Uterus (tissue), 4 donors: ENCODE measurements at places on chromosomes 1 and 21. TPM values are rescaled to one million over a fixed set of nuclear protein-coding genes. Genes with fewer than 3 reads are reported as not detected.

CYP4X1 gene
- 3.5 TPM for total RNA-seq

- no peaks in the 10 kb centered on the region for H3K36me3 ChIP-seq
- H3K27me3 ChIP-seq: no peaks in the 10 kb centered on the region
- H3K4me1 ChIP-seq: no peaks in the 10 kb centered on the region
- H3K4me3 ChIP-seq: no peak overlapping the region
Observed at GRCh38 chr1:117044217-117044616, 15.9 kb upstream of the TTF2 start.

- no peak overlapping the region for H3K27ac ChIP-seq
- no peak overlapping the region for H3K4me3 ChIP-seq
- H3K27me3 ChIP-seq: no peaks in the 10 kb centered on the region
- H3K4me1 ChIP-seq: no peaks in the 10 kb centered on the region
Observed at GRCh38 chr1:116234429-116234828, 123.2 kb downstream of the MAB21L3 start.

DNA sequence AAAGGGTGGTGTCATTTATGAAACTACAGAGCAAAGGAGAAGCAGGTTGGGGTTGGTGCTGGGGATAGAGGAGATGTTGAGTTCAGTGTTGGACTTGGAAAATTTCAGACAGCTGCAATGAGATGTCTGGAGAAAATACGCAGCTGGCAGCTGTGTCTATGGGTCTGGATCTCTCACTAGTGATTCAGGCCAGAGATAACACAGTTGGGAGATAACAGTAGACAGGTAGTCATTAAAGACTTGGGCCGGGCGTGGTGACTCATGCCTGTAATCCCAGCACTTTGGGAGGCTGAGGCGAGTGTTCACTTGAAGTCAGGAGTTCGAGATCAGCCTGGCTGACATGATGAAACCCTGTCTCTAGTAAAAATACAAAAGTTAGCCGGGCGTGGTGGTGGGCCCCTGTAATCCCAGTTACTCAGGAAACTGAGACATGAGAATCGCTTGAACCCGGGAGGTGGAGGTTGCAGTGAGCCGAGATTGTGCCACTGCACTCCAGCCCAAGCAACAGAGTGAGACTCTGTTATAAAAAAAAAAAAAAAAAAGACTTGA lies 2.5 kb upstream of the TFAP2E start:
- no peak overlapping the region for H3K27ac ChIP-seq
- no peaks in the 10 kb centered on the region for H3K36me3 ChIP-seq
- DNase-seq: no peak
- no peak overlapping the region for H3K4me3 ChIP-seq

DNA sequence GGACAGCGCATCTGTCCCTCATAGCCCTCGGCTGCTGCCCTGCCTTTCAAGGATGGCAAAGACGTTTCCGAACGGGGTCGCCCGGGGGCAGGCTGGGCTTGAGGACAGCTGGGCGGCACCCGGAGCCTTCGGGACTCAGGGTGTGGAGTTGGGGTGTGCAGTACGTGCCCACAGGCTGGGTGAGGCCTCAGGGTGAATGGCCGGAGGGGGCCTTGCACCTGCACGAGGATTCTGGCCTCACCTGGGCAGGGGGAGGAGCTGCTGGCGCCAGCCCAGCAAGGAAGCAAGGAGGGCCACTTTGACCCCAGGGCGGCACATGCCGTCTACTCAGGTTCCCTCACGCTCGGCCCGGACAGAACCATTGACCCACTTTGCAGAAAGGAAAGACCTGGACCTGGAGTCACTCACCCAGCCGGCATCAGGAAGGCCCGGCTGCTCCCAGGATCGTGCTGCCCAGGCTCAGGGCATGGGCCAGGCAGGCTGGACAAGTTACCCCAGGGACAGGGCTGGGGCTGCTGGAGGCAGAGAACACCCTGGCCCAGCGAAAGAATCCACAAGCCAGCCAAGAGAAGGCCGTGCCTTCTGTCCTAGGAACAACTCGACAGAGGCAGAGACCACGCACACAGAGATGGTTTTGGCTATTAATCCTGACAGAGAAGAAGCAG lies 65.1 kb upstream of the TTC34 start:
- no peak overlapping the region for H3K4me3 ChIP-seq
- H3K27me3 ChIP-seq: no peaks in the 10 kb centered on the region
- H3K36me3 ChIP-seq: no peaks in the 10 kb centered on the region
- H3K4me1 ChIP-seq: no peaks in the 10 kb centered on the region

DNA sequence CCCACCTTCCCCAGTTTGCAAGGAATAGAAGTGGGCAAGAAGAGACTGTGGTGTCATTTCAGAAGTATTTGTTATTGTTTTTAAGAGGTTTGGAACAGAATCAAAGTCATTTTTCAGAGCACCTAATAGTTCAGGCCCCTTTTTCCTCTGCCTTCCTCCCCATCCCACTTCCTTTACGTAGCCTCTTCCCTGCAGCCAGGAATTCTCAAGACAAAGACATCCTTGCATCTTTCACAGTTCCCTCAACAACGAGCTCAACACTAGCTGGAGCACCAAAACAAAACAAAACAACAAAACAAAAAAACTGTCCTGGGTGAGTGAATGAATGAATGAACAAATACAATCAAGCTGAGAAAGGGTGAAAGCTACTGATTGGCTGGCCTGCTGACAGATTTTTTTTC lies 7.0 kb downstream of the PALMD start:
- no peaks in the 10 kb centered on the region for H3K36me3 ChIP-seq
- peak overlapping the region; percentile 78 for H3K27ac ChIP-seq
- H3K4me1 ChIP-seq: no peaks in the 10 kb centered on the region
- no peak overlapping the region for H3K4me3 ChIP-seq
- DNase-seq: no peak

GRCh38 chr1:206662396-206663092 lies 22.2 kb upstream of the MAPKAPK2 start:
- H3K4me3 ChIP-seq: no peak overlapping the region
- H3K27me3 ChIP-seq: no peaks in the 10 kb centered on the region
- H3K27ac ChIP-seq: no peak overlapping the region
- no peak for DNase-seq
- H3K36me3 ChIP-seq: no peaks in the 10 kb centered on the region

OR2AK2 gene
- not detected for total RNA-seq

SLC25A34 gene
- 0.29 TPM for total RNA-seq

GRCh38 chr1:24085546-24085945 lies 26.4 kb downstream of the MYOM3 start:
- H3K27ac ChIP-seq: no peak overlapping the region
- no peaks in the 10 kb centered on the region for H3K36me3 ChIP-seq
- H3K27me3 ChIP-seq: no peaks in the 10 kb centered on the region
- no peaks in the 10 kb centered on the region for H3K4me1 ChIP-seq

DNA sequence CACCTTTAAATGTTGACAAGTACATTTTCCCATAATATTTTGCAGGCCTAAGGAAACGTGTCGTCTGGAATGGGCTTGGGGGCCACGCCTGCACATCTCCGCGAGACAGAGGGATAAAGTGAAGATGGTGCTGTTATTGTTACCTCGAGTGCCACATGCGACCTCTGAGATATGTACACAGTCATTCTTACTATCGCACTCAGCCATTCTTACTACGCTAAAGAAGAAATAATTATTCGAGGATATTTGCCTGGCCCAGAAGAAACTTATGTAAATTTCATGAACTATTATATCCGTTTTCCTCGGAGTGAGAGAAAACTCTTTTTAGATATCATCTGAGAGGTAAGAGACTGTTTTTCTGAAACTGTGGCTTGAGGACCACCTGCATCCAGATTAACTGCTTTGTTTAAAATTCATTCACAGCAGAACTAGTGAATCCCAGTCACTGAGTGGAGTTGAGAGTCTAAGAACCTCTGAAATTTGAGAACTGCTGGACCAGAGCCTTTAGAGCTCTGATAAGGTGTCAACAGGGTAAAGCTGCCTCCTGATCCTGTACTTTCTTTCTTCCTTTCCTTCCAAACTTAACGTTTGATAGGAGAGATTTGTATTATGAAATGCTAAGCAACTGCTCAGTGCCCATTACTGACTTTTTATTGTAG lies 811 bp downstream of the EXO1 start:
- no peak overlapping the region for H3K4me3 ChIP-seq
- no peaks in the 10 kb centered on the region for H3K4me1 ChIP-seq
- H3K27me3 ChIP-seq: no peaks in the 10 kb centered on the region
- no peak overlapping the region for H3K27ac ChIP-seq
- DNase-seq: no peak
- H3K36me3 ChIP-seq: no peaks in the 10 kb centered on the region

MYCL gene
- 0.40 TPM for total RNA-seq

HAO2 gene
- not detected for total RNA-seq

GRCh38 chr1:116951200-116951935 lies 41.7 kb downstream of the PTGFRN start:
- H3K4me3 ChIP-seq: no peak overlapping the region
- H3K27ac ChIP-seq: peak overlapping the region; percentile 61
- H3K27me3 ChIP-seq: no peaks in the 10 kb centered on the region
- peaks cover 3% of the 10 kb centered on the region for H3K4me1 ChIP-seq
- H3K36me3 ChIP-seq: no peaks in the 10 kb centered on the region

- H3K27ac ChIP-seq: no peak overlapping the region
- no peaks in the 10 kb centered on the region for H3K4me1 ChIP-seq
- H3K36me3 ChIP-seq: no peaks in the 10 kb centered on the region
- H3K27me3 ChIP-seq: no peaks in the 10 kb centered on the region
- H3K4me3 ChIP-seq: no peak overlapping the region
Observed at GRCh38 chr1:186255266-186255665, 119.8 kb downstream of the TPR start.

RXRG gene
- not detected for total RNA-seq

AMPD1 gene
- not detected for total RNA-seq

IL19 gene
- total RNA-seq: 0.76 TPM

GCSAML gene
- not detected for total RNA-seq

PGLYRP3 gene
- total RNA-seq: not detected

GRCh38 chr21:31580866-31581276 lies 78.6 kb upstream of the SOD1 start:
- H3K4me3 ChIP-seq: no peak overlapping the region
- H3K36me3 ChIP-seq: no peaks in the 10 kb centered on the region
- H3K27me3 ChIP-seq: no peaks in the 10 kb centered on the region
- H3K4me1 ChIP-seq: no peaks in the 10 kb centered on the region
- no peak overlapping the region for H3K27ac ChIP-seq
- DNase-seq: peak; percentile 55

FMO3 gene
- 1.7 TPM for total RNA-seq

C1orf185 gene
- not detected for total RNA-seq

GRCh38 chr1:160159846-160160245 lies 8.4 kb downstream of the ATP1A4 start:
- no peaks in the 10 kb centered on the region for H3K36me3 ChIP-seq
- H3K4me1 ChIP-seq: no peaks in the 10 kb centered on the region
- H3K4me3 ChIP-seq: no peak overlapping the region
- H3K27ac ChIP-seq: no peak overlapping the region
- DNase-seq: no peak
- no peaks in the 10 kb centered on the region for H3K27me3 ChIP-seq

DNA sequence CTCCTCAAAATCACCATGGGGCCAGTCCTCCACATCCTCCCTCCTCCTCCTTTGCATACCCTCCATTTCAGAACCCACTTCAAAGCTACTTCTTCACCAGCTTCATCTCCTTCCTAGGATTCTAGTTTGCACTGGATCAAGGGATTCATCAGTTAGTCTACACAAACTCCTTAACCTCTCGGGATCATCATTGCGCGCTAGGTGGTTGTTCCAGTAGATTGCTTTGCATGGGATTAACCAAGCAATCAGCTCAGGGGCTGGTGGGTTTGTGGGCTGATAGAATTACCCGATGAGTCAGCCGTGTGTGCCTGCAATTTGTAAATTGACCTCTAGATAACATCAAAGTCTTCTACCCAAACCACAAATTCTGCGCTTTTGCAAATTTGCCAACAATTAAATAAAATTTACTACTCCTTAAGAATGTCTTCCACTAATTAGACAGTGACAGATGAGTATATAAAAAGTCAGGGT lies 7.7 kb downstream of the KANK4 start:
- no peaks in the 10 kb centered on the region for H3K4me1 ChIP-seq
- H3K36me3 ChIP-seq: no peaks in the 10 kb centered on the region
- DNase-seq: no peak
- no peaks in the 10 kb centered on the region for H3K27me3 ChIP-seq
- H3K4me3 ChIP-seq: no peak overlapping the region

PEX19 gene
- 57.9 TPM for total RNA-seq

DNA sequence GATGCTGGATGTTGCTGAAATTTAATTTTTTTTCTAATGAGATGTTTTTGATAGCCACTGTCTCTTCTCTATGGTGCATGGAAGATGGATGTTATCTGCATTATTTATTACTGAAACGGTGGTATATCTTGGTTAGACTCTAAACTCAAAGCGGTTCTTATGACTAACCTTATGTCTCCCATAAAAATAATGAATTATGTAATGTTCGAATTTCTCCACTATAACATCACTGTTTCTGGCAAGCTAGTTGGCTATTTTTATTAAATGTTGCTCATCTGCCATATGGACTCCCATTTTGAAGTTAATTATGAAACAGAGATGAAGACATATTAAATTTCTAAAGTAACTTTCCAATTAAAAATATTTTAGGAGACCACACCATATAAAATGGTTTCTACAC lies 808.6 kb upstream of the ADGRL4 start:
- H3K4me3 ChIP-seq: no peak overlapping the region
- no peaks in the 10 kb centered on the region for H3K36me3 ChIP-seq
- H3K4me1 ChIP-seq: no peaks in the 10 kb centered on the region
- no peak overlapping the region for H3K27ac ChIP-seq
- DNase-seq: no peak
- H3K27me3 ChIP-seq: no peaks in the 10 kb centered on the region

DNA sequence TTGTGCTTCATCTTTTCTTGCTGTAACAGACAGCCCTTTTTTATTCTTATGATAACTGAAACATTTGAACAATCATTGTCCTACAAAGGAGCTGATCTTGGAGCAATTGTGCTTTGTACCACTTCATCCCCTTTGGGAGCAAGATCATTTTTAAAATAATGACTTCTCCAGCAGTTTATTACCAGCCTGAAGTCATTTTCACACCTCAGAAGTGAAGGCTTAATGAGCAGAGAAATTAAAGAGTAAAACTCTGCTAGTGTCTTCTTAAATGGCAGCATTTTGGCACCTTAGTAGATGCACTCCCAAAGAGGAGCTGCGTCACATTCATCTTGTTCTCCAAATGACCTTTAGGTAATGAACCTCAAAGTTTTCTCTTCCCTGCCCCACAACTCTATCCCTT lies 439.6 kb upstream of the CAMK1G start:
- H3K4me1 ChIP-seq: no peaks in the 10 kb centered on the region
- no peak overlapping the region for H3K4me3 ChIP-seq
- DNase-seq: no peak
- H3K27me3 ChIP-seq: no peaks in the 10 kb centered on the region
- H3K36me3 ChIP-seq: no peaks in the 10 kb centered on the region
